ENCODE measurements at places on chromosomes 5 and 9.

- DNase-seq: no peak
These were observed 158.2 kb upstream of the FST start for GRCh38 chr5:53322257-53322656.

DNA sequence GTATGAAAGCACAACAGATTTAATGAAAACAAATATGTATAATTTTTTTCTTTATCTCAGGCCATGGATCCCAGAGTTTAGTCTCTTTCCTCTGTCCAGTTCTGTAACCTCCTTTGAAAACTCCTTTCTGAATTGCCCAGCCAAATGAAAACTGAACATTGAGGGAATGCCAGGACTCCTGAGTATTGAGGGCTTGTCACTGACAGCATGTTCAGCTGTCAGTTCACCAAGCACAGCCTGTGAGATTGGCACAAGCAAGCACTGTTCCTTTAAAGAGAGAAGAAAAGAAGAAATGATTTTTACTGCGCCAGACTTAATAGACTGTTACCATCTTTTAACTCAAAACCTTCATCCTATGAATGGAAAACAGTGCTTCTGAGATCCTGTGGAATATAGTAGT lies 27.3 kb downstream of the TTC1 start:
- DNase-seq: no peak

- DNase-seq: no peak
These were observed 15.0 kb upstream of the HSPB3 start for GRCh38 chr5:54440456-54440893.

- no peak for DNase-seq
These were observed 118.2 kb upstream of the MTAP start for GRCh38 chr9:21684231-21684630.

DNA sequence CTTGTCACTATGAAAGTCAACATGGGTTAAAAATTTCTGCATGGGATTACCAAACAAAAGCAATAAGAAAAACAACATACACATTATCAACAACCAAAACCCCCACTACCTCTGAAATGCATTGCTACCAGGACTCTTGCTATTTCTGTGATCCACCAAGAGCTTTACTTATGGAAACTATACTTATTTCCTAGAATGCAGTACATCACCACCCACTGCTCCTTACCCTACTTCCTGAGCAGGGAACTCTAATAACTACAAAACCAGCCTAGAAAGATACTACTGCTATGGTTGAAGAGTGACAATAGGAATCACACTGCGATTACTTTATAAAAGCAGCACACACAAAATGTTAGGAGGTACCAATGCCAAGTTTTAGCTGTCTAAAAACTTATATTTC lies 22.2 kb downstream of the LURAP1L start:
- no peak for DNase-seq

DNA sequence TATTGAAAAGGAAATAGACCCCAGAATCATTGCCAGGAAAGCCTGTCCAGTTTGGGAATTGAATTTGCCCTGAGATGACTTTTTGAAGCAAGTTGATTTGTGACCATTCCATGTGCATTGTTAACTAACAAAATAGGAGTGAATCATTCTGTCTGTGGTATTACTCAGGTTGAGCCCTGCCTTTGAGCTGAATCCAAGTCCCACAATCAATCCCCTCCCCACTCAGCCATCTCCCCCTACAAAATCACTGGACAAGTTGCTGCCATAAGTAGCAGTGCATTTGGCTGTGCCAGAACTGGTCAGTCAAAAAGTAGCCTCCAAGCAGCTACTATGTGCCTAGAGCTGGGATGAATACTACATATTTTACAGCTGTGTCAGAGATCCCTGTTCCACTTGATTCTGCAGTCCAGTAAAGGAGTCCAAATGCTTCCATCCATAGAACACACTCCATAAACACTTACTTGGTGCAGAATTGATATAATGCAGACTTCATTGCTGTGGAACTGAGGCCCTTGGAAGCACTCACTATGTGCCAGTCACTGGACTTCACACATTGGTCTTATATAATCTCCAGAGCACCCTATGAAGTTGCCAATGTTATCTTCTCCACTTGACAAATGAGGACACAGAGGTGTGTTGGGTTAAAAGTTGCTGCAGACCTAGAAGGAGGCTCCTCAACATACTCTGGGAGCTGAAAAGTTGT lies 96.1 kb downstream of the ZNF462 start:
- DNase-seq: no peak

- no peak for DNase-seq
These were observed 135.5 kb downstream of the CEMIP2 start for GRCh38 chr9:71632776-71633175.

DNA sequence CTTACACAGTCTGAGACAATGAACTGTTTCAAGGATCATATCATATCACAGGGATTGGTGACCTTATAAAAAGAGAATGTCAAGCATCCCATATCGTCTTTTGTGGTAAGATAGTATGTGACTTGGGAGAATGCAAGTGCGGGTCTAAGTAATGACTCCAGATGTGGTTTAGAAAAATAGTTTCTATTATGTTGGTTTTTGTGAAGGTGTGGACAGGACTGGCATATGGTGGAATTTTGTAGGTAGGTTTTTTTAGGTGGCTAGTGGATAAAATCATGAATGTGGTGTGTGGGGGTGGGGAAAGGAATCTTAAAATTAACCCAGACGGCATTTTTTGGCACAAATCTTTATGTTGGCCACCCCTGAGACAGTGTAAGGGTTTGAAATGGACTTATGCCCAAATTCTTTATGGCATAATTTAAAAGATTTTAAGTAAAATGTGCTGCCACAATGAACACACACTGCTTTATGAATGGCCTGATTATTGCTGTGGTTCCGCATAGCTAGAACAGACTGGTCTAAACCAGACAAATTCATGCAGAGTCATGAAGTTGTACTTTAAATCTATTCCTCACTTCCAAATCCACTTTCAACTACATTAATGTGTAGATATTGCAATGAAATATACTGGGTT lies 204.8 kb upstream of the HAPLN1 start:
- no peak for DNase-seq

- no peak for DNase-seq
These were observed 96.4 kb downstream of the RFK start for GRCh38 chr9:76297721-76298239.

DNA sequence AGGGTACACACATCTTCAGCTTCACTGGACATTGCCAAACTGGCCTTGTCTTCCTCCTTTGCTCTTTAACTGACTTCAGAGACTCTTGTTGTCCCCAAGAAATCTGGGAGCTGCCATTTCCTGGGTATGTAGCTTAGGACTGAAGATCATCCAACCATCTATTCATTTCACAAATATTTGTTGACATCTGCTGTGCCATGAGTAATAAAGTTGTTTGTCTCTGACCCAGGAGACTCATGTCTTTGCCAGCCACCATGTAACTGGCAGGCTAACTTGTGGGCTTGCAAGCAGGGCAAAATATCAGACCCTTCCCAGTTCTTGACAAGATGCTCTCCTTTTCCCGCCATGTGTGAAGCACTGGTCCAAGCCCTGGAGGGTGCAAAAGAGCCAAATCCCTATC lies 17.1 kb upstream of the TOR1B start:
- no peak for DNase-seq

GRCh38 chr5:81835814-81836367 lies 85.0 kb upstream of the SSBP2 start:
- DNase-seq: no peak

- no peak for DNase-seq
These were observed 31.0 kb upstream of the SHISAL2B start for GRCh38 chr5:64659289-64659688.

DNA sequence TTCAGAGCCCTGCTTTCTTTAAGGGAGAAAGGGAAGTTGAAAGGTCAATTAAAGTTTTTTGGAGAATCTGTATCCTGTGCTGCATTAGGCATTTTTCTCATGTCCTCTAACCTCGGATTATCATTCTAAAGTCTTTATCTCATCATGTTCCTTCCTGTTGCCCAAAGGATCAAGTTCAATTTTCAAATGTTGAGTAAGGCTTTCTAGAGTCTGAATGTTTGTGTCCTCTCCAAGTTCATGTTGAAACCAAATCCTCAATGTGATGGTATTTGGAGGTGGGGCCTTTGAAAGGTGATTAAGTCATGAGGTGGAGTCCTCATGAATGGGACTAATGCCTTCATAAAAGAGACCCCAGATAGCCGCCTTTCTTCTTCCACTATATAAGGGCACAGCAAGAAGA lies 20.2 kb upstream of the TNC start:
- DNase-seq: no peak

GRCh38 chr9:89810431-89810830 lies 205.6 kb downstream of the GADD45G start:
- DNase-seq: no peak

DNA sequence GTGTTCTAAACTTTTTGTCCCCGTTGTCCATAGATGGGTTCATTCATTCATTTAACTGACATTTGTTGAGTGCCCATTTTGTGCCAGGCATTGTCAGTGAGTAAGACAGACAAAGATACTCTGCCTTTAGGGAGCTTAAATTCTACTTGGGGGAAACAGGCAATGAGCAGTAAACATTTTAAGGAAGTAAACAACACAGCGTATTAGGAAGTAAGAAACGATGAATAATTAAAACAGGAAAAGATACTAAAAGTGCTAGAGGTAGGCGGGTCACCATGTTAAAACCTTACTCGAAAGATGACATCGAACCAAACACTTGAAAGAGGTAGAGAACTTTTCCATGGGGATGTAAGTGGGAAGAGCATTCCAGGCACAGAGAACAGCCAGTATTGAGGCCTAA lies 5.5 kb upstream of the MAML1 start:
- DNase-seq: no peak

DNA sequence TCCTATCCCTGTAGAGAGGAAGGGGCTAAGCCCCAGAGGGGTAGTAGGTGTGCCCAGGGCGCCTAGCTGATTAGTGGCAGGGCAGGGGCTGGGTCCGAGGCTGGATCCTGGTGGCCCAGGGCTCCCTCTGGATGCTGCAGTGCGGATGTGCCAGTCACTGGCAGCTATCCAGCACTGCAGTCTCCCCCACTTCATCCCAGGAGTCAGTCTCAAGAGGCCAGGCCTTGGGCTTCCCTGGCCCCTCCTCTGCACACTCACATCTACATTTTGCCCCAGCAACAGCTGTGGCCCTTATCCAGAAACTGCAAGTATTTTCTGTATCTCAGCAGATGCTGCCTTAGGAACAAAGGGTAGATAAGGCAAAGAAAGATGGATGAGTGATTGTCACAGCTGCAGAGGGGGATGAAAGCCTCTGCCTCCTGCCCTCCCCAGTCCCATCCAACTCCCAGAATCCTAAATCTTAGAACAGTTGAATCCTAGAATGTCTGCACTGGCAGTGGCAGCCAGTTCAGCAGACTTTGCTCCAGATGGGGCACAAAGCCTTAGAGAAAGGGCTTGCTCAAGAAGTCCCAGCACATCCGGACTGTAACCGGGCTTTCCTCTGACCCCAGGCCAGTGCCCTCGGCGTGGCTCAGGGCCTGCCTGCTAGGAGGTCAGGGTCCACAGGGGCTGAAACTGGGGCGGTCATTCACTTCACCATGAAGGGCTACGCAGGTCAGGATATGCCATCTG lies 1.6 kb downstream of the ANXA6 start:
- no peak for DNase-seq

DNA sequence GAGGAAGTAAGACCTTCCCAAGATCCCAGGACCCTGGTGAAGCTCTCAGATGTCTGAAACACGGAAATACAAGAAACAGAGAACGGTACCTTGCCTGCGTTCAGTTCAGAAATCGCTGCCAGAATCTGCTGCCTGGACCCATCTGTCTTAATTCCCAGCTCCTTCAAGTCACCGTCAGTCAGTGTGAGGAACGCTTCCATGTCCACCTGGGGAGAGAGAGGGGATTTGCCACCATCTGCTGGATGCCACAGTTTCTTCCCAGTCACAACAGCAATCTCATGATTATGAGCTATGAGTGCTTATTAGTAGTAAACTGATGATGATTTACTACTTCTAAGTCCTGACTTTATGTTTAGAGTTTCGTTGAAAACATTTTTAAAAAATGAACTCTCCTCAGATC lies 36.7 kb upstream of the GABBR2 start:
- DNase-seq: no peak

GRCh38 chr9:126556560-126557250 lies 57.0 kb upstream of the LMX1B start:
- DNase-seq: no peak

DNA sequence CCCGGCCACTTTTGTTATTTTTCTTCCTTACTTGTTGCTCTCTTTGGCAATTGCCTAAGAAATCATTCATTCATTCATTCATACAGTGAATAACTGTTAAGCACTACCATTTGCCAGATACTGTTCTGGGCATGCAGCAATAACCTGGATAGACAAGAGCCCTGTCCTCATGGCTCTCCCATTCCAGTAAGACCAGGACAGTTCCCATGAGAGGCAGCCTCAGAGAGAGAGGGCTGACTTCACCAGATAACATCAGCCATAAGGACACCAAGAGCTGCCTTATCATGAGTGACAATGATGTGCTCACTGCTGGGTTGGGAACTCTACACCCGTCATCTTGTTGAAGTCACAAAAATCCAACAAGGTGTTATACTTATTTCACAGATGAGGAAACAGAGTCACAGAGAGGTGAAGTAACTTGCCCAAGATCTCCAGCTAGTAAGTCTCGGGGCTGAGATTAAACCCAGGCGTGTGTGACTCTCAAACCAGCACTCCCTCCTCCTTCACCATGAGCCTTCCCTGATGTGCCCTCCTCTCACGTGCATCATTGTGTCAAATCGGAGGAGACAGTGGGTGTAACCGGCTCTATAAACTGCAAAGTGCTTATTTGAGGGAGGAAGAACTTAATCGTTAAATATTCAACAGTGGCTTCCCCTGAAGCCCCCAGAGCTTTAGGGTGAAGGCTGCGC lies 61.1 kb upstream of the TBC1D2 start:
- DNase-seq: no peak

DNA sequence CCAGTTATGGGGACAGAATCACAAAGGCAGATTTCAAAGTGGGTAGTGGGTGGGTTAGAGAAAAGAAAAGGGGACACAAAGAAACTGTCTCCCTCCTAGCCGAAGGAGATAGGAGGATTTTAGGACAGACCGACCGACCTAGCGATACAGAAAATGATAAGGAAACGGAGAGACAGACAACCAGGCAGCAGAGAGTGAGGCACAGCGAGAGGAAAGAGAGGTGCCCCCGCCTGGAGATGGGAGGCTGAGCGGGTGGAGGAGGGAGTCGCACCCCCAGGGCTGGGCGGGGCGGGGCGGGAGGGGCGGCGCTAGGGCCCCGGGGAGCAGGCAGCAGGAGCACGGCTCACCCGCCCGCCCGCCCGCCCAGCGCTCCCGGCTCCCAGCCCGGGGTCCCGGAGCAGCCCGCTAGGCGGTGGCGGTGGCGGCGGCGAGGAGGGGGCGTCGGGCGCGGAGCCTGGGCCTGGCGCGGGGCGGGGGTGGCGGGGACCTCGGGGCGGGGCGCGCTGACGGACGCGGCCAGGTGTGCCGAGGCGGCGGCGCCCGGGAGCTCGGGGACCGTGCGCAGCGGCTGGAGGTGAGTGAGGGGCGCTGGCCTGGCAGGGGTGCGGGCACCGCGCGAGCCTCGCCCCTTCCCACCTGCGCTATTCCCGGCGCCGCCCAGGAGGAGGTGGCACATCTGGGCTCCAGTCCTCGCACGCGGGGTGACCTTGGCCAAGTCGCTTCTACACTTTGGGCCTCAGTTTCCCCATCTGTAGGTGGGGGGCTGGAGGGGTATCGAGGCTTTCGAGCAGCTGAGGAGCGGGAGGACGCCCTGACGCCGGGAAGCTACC lies 15.9 kb upstream of the SYNPO start:
- peak; percentile 14 for DNase-seq

All from anterior cingulate cortex (tissue), 58 donors.